Activated CD4-positive, alpha-beta T cell treated with anti-CD3 and anti-CD28 coated beads, Interleukin-2, amount 50 U/mL, for 1 hour (primary cell): ENCODE measurements at places on chromosomes 7 and 10.

GRCh38 chr10:11225935-11226334 lies 208.3 kb downstream of the CELF2 start:
- DNase-seq, result peak; percentile 52

DNA sequence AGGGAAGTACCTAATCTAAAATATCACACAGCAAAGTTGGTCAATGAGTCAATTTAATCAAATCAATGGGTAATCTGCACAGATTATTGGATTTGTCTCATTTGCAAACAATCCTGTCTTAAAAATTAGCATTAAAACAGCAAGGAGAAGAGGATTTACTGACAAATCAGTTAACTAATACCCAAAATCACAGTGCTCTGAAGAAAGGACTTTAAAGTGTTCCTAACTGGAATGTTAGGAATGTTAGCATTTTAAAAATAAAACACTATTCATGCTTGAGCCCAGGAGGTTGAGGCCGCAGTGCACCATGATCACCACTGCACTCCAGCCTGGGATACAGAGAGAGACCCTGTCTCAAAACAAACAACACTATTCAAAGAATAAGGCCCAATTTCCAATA lies 83.1 kb downstream of the CHCHD3 start:
- no peak for DNase-seq

GRCh38 chr7:24981171-24981951 lies 1.4 kb upstream of the OSBPL3 start:
- DNase-seq, result peak; percentile 57

DNA sequence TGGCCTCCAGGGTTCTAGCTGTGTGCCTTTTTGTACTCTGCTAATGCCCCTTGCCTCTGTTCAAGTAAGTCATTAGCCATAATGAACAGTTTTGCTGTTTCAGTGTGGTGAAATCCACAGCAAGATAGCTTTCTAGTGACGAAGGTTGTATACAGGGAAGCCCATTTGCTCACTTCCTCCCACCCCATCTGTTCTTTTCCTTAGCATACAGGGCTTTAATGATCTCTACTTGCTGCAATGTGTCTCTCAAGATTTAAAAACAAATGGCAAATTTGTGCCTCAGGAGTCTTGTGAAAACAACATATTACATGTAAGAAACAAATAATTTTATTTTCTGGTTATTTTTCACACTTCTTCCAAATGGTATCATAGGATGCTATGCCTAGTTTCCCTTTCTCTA lies 243.2 kb downstream of the CDK14 start:
- no peak for DNase-seq

DNA sequence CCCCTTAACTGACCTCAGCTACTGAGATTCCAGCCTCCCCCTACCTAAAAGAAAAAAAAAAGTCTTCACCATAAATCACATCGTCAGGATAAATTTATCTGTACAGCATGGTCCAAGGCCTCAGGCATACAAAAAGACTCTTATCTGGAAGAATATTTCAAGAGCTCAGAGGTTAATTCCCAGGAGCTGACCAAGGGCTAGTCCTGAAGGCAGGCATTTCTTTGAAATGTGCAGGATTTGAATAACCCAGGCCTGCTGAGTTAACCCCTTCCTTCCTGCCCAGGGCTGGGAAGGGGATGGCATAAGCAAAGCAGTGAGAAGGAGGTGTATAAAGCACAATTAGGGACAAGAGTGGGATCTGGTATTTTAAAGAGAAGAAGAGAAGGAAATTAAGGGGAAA lies 111.2 kb downstream of the RNLS start:
- no peak for DNase-seq

DNA sequence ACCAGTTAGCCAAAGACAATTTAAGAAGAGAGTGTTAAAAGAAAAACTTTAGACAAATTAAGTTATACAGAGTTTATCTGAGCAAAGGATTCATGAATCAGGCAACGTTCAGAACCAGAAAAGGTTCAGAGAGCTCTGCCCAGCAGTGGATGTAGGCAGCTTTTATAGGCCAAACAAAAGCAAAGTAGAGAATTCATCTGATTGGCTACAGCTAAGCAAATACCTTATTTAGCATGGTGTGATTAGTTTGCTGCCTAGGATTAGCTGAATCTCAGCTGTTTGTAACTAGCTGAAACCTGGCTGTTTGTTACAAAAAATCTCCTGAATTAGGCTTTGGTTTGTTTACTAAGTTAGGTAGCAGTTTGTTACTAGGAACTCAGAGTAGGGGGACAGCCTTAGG lies 66.0 kb downstream of the SLC25A40 start:
- DNase-seq, result no peak

DNA sequence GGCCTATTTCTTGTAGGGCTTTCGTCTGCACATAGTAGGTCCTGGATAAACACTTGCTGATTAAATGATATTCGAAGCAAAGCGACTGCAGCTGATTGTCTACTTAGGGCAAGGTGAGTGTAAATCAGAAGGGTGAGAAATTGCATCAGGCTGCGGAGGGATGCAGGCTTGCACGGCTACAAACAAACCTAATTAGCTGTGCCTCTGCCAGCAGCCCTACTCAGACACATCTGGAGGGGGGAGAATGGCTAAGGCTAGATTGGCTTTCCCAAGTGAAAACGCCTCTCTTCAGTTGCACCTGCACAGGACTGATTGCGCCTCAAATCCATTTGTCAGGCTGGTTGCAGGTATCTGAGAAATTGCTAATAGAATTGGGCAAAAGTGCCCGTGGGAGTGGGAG lies 247.5 kb downstream of the DPP6 start:
- DNase-seq, result no peak

- DNase-seq, result no peak
Observed at GRCh38 chr7:81842361-81842760, 72.5 kb upstream of the HGF start.

- no peak for DNase-seq
Observed at GRCh38 chr7:139883814-139884213, 54.8 kb downstream of the TBXAS1 start.

- DNase-seq, result no peak
Observed at GRCh38 chr7:119959811-119960210, 313.2 kb upstream of the KCND2 start.

GRCh38 chr7:70788276-70788675 lies 343.7 kb upstream of the GALNT17 start:
- DNase-seq, result peak; percentile 39

DNA sequence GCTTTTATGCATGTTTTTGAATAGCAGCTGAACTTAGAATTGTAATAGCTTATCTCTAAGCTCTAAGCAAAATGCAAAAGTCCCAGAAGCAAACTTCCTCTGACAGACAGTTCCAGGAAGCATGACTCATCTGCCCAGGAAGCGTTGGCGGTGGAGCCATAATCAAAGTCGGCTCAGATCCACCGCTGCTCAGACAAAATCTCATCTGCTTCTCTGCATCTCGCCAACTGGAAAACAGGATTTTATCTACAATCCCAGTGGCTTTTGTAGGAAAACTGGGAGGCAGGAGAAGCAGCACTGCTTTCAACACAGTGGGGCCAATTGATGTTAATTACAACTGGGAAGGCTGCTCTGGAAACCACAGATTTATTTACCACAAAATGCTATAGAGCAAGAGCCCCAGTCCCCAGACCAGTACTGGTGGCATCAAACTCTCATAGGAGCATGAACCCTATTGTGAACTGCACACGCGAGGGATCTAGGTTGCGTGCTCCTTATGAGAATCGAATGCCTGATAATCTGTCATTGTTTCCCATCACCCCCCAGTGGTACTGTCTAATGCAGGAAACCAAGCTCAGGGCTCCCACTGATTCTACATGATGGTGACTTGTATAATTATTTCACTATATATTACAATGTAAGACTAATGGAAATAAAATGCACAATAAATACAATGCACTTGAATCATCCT lies 99.9 kb downstream of the CUBN start:
- DNase-seq, result peak; percentile 67

- no peak for DNase-seq
Observed at GRCh38 chr10:14554091-14554490, 220.6 kb downstream of the FAM107B start.

DNA sequence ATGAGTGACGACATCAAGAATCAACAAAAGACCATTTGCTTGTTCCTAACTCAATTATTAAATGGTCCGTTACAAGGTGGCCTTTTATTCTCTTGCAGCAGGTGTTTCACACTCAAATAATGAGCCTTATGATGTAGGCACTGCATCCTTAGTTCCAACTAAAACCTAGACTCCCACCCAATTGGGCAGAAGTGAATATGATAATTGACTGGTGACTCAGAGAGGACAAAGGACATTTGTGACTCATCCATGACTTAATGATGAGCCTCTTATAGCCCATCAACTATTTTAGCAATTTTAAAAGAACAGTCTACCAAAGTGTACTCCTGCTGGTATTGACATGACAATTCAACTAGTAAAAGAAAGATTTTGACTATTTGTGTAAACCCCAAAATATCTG lies 1027.8 kb upstream of the PHF14 start:
- no peak for DNase-seq

GRCh38 chr7:4764402-4765007 lies 10.9 kb upstream of the AP5Z1 start:
- no peak for DNase-seq

- DNase-seq, result no peak
Observed at GRCh38 chr10:101063050-101063525, 1.3 kb downstream of the KAZALD1 start.

- no peak for DNase-seq
Observed at GRCh38 chr7:27124902-27125689, 5.5 kb downstream of the HOXA4 start.

DNA sequence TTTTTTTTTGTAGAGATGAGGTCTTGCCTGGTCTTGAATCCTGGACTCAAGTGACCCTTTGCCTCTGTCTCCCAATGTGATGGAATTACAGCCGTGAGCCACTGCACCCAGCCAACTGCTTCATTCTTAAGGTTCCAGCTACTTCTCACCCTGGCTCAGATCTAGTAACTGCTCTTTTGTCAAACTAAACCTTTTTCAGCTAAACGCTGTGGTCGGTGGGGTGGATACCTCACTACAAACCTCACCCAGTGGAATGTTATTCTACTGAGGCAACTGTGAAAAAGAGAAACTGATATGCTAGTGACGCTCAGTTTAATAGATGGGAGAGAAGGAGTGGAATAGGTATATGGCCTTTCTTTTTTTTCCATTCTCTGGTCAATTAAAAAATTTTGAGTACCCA lies 1.7 kb upstream of the MRLN start:
- DNase-seq, result no peak

DNA sequence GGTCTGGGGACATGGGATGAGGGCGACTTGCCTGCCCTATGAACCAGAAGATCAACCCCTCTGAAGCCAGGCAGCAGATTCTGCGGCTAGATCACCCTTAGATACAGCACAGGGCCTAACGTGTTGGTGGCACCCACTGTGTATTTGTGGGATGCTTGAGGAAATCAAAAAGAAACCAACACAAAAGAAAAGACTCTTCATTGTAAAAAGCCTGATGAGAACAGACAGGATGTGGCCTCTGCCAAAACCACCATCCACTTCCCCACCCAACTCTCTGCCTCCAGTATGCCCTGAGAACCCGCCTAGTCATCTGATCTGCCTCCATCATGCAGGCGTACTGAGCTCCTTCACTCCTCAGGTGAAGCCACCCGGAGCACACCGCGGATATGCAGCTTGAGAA lies 97.2 kb upstream of the INSYN2A start:
- DNase-seq, result peak; percentile 16

GRCh38 chr7:26553582-26553981 lies 261.9 kb downstream of the SNX10 start:
- no peak for DNase-seq

DNA sequence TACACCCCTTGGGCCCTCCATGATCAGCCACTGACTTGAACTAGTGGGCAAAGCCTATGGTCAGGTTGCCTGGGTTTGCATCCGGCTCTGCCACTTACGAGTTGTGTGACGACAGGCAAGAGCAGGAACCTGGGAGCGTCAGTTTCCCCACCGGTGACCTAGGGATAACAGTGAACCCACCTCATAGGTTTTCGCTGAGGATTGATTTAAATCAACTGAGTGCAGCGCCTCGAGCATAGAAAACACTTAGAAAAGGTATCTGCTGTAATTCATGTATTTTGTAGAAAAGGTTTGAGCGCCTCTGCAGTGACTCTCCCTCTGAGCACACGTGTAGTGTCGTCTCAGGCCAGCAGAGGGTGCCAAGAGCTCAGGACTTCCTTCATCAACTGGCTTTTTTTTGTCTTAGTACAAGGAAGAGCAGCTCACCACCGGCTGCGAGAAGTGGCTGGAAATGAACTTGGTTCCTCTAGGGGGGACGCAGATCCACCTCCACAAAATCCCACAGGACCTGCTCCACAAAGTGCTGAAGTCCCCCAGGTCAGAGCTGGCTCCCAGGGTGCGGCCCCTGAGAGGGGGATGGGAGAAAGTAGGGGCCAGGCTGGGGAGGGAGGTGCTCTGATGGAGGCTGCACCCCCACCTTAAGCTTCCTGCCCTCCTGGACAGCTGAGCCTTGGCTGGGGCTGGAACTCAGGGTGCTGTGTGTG lies 27.7 kb downstream of the BTBD16 start:
- peak; percentile 62 for DNase-seq

DNA sequence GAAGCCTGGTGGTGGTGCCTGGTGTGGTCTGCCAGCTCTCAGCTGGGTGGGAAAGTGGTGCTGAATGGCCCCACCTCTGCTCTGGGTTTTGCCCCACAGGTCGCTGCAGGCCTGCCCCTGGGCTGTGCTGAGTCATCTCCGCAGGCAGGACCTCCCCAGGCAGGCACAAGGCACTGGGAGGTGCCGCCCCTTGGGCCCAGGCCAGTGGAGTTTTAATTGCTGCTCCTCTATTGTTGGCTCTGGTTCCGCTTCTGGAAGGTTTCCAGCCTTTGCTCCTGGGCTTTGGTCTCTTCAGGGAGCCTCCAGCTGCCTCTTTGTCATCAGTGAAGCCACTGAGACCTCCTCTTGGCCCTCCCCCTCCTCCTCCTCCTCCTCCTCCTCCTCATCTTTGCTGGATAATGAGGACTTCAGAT lies 180.3 kb upstream of the GRB10 start:
- DNase-seq, result no peak

- DNase-seq, result no peak
Observed at GRCh38 chr10:48797830-48798229, 113.2 kb downstream of the WDFY4 start.

DNA sequence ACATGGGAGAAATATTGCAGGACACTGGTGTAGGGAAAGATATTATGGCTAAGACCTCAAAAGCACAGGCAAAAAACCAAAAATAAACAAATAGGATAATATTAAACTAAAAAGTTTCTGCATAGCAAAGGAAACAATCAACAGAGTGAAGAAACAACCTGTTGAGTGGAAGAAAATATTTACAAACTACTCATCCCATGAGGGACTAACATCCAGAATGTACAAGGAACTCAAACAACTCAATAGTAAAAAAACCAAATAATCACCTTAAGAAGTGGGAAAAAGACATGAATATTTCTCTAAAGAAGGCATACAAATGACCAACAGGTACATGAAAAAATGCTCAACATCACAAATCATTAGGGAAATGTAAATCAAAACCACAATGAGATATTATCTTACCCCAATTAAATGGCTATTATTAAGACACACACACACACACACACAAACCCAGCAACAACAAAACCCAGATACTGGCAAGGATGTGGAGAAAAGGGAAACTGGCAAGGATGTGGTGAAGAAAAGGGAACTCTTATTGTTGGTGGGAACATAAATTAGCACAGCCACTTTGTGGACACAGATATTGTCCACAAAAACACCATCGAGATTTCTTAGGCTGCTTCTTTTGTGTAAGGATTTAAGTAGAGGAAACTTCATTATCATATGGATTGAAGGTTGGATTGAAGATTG lies 9.8 kb upstream of the RAB18 start:
- no peak for DNase-seq

- no peak for DNase-seq
Observed at GRCh38 chr7:74058486-74058885, 25.1 kb upstream of the LIMK1 start.
